ENCODE measurements at places on chromosomes 7 and 10.

- peaks cover 8% of the 10 kb centered on the region for H3K27me3 ChIP-seq
- no peak within 1 kb of the TSS for H3K27ac ChIP-seq
- peaks cover 18% of the 10 kb centered on the region for H3K4me1 ChIP-seq
- H3K36me3 ChIP-seq = no peaks in the 10 kb centered on the region
Observed at GRCh38 chr10:127906548-127907377, at the start of gene PTPRE. TSS of gene PTPRE (plus strand) at chr10:127907103. CDS start at chr10:128040882, 133,779 bp downstream.

GRCh38 chr10:75062506-75063299 lies 48.8 kb upstream of the SAMD8 start:
- H3K27ac ChIP-seq = no peak overlapping the region
- H3K4me1 ChIP-seq = peaks cover 1% of the 10 kb centered on the region
- no peak overlapping the region for H3K4me3 ChIP-seq
- no peaks in the 10 kb centered on the region for H3K36me3 ChIP-seq

- H3K4me1 ChIP-seq = no peaks in the 10 kb centered on the region
- no peaks in the 10 kb centered on the region for H3K36me3 ChIP-seq
- no peak overlapping the region for H3K4me3 ChIP-seq
- no peak for DNase-seq
- H3K27ac ChIP-seq = no peak overlapping the region
Observed at GRCh38 chr10:109592391-109592790, 330.9 kb downstream of the XPNPEP1 start.

DNA sequence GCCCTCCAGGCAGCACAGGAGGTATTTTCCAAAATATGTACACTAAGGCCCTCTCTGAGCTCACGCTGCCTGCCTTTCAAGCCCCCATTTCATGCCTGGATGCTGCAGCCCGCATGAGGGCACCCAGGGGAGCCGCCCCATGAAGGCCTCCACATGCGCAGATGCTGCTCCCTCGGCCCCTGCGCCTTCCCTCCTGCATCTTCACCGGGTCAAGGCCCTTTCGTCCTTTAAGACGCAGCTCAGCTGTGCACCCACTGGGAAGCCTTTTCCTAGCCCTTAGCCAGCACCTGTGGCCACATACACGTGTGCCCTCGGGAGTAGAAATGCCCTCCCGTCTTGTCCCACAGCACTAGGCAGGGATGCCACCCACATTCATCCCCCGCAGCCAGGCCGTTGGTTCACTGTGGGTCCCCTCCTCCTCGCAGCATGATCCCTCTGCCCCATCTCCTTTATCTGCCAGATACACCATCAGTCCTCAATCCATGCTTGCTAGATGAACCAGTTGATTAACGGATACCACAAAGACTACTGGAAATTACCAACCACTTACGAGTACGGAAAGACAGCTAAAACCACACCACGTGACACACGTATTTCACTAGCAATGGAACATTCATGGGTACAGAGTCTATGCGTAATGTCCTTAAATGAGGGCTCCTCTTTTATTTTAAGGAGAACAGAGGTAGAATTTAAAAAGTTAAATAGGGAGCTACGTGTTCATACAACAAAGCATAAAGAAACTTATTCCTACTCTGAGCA lies 278.0 kb downstream of the TNS3 start:
- H3K4me3 ChIP-seq = no peak overlapping the region
- no peaks in the 10 kb centered on the region for H3K27me3 ChIP-seq
- H3K27ac ChIP-seq = no peak overlapping the region
- H3K4me1 ChIP-seq = peaks cover 7% of the 10 kb centered on the region
- peaks cover 53% of the 10 kb centered on the region for H3K36me3 ChIP-seq

DNA sequence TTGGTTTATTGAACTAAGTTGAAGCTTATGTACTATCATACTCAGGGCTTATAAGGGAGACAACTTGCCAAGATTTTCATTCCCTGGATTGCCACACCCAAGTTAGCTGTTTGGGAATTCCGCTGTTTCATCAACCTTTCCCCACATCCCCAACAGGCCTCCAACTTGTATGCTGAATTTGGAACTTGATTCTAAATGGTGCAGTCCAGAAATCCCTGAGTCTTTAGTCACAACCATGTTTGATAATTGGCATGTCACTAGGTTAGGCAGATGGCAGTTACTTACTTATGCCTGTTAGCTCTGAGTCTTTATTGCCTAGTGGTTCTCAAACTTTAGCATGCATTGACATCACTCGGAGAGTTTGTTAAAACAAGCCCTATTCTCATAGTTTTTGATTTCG lies 135.4 kb upstream of the PRPS1L1 start:
- H3K4me3 ChIP-seq = no peak overlapping the region
- no peaks in the 10 kb centered on the region for H3K27me3 ChIP-seq
- H3K27ac ChIP-seq = no peak overlapping the region
- no peaks in the 10 kb centered on the region for H3K36me3 ChIP-seq

DNA sequence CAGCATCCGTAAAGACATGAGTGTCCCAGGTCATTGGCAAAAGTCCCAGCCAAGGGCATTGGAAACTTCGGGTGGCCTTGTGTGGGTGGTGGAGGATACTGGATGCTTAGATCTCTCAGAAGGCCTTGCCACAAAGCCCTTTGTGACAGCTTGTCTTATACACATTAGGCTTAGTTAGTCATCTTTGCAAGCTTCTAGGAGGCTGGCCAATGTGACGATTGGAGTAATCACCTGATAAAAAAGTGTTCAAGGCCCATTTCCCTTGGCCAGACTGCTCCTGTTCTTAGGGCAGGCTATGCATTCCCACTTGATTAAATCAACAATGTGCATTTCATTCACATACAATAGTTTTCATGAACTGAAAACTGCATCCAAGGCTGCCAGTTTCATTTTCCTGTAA lies 26.9 kb downstream of the NPS start:
- H3K27me3 ChIP-seq = peaks cover 27% of the 10 kb centered on the region
- no peak overlapping the region for H3K4me3 ChIP-seq
- H3K27ac ChIP-seq = no peak overlapping the region
- peaks cover 15% of the 10 kb centered on the region for H3K4me1 ChIP-seq
- H3K36me3 ChIP-seq = no peaks in the 10 kb centered on the region

DNA sequence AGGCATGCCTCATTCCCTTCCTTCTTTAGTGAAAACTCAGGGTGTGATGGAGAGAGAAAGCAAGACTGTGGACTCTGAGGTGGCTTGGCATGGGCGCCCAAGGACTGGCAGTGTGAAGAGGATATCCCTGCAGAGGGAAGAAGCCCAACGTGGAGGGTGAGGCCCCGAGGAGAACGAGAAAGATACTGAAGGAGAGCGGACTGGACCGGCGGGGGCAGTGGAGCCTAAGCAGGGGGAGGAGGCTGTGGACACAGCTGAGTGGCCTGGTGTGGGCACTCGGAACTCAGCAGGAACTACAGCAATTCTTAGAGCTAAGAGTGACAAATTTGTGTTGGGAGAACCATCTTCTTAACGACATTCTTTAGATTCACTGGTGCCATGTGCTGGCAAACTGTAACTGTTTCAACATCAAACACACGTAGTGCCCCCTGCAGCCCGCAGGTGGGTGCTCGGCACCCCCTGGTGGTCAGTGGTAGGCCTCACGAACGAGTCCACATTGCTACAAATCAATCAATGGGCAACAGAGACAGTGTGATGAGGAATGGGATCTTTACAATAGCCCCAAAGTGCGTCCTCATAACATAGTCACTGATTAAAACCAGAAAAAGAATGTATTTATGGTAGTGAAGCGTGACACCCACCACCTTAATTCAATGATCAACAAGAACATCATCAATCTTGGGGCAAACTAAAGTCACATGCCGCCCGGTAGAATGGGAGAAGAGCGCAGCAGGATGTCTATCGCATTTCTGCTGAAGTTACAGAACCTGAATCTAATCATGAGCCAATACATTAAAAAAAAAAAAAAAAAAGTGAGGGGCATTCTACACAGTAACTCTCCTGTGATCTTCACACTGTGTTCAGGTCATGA lies 2.0 kb upstream of the SFTPA1 start:
- peak; percentile 3 for DNase-seq
- peaks cover 51% of the 10 kb centered on the region for H3K27me3 ChIP-seq
- no peak overlapping the region for H3K4me3 ChIP-seq
- no peak overlapping the region for H3K27ac ChIP-seq
- peaks cover 3% of the 10 kb centered on the region for H3K4me1 ChIP-seq

- no peaks in the 10 kb centered on the region for H3K4me1 ChIP-seq
- no peaks in the 10 kb centered on the region for H3K36me3 ChIP-seq
- no peaks in the 10 kb centered on the region for H3K27me3 ChIP-seq
Observed at GRCh38 chr7:137469191-137469811, 125.8 kb upstream of the PTN start.

GRCh38 chr10:5628451-5629302 lies 37.7 kb downstream of the ASB13 start:
- peaks cover 11% of the 10 kb centered on the region for H3K4me1 ChIP-seq
- peak overlapping the region; percentile 80 for H3K4me3 ChIP-seq
- no peaks in the 10 kb centered on the region for H3K27me3 ChIP-seq
- H3K27ac ChIP-seq = no peak overlapping the region

- no peak overlapping the region for H3K4me3 ChIP-seq
- peaks cover 49% of the 10 kb centered on the region for H3K27me3 ChIP-seq
- H3K4me1 ChIP-seq = no peaks in the 10 kb centered on the region
- no peak for DNase-seq
- no peaks in the 10 kb centered on the region for H3K36me3 ChIP-seq
Observed at GRCh38 chr10:71083716-71083975, 128.7 kb upstream of the UNC5B start.

- peaks cover 41% of the 10 kb centered on the region for H3K36me3 ChIP-seq
- H3K4me1 ChIP-seq = peaks cover 7% of the 10 kb centered on the region
- H3K27ac ChIP-seq = no peak overlapping the region
- no peak overlapping the region for H3K4me3 ChIP-seq
- H3K27me3 ChIP-seq = no peaks in the 10 kb centered on the region
Observed at GRCh38 chr7:75971961-75972763, 22.2 kb downstream of the TMEM120A start.

DNA sequence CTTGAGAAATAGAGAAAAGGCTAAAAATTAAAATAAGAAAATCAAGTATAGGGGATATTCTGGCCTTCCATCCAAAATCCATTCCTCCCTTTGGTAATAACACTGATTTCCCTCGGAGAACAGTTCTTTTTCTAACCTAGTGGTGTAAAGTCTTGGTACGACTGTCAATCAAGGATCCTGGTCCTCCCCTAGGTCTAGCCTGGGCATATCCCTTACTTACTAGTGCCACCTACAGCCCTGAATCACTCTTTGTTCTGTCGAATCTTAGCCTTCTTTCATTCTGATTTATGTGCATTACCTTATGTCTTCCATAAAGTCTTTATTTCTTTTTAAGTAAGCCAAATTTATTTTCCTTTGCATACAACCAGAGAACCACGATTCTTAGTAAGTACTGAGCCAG lies 298.7 kb upstream of the LRRTM3 start:
- no peaks in the 10 kb centered on the region for H3K36me3 ChIP-seq
- DNase-seq = peak; percentile 1
- no peaks in the 10 kb centered on the region for H3K27me3 ChIP-seq
- no peaks in the 10 kb centered on the region for H3K4me1 ChIP-seq
- H3K4me3 ChIP-seq = no peak overlapping the region

- H3K27ac ChIP-seq = no peak overlapping the region
- no peak for DNase-seq
Observed at GRCh38 chr7:147510923-147511322, 1079.6 kb upstream of the C7orf33 start.

- no peak overlapping the region for H3K4me3 ChIP-seq
- H3K27me3 ChIP-seq = no peaks in the 10 kb centered on the region
- H3K27ac ChIP-seq = no peak overlapping the region
- no peak for DNase-seq
Observed at GRCh38 chr10:127428385-127428980, 120.6 kb upstream of the NPS start.

DNA sequence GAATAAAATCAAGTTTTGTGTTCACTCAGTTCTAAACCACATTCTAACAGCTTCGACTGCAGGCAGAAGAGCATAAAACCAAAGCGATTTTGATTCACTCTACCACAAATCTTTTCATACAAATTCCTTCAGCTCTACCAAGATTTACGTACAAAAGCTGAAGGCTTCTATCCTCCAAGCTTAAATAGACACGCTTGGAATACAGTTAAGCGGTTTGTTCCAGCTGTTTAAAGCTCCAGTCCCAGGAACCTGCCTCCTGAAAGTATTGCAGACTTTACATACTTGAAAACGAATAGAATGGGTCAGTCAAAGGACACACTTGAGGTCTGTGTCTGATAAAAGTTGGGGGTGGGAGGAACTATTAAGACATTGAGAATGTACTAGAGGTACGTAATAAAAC lies 102.9 kb downstream of the MPP7 start:
- H3K27ac ChIP-seq = no peak overlapping the region
- peaks cover 2% of the 10 kb centered on the region for H3K4me1 ChIP-seq
- H3K27me3 ChIP-seq = peaks cover 35% of the 10 kb centered on the region
- DNase-seq = no peak
- no peaks in the 10 kb centered on the region for H3K36me3 ChIP-seq

GRCh38 chr7:27593226-27593625 lies 69.5 kb downstream of the HIBADH start:
- H3K27me3 ChIP-seq = no peaks in the 10 kb centered on the region
- H3K4me1 ChIP-seq = no peaks in the 10 kb centered on the region
- H3K27ac ChIP-seq = no peak overlapping the region
- DNase-seq = no peak
- H3K36me3 ChIP-seq = peaks cover 8% of the 10 kb centered on the region
- no peak overlapping the region for H3K4me3 ChIP-seq

- H3K36me3 ChIP-seq = no peaks in the 10 kb centered on the region
- no peaks in the 10 kb centered on the region for H3K27me3 ChIP-seq
- H3K4me1 ChIP-seq = peaks cover 10% of the 10 kb centered on the region
- peak overlapping the region; percentile 62 for H3K4me3 ChIP-seq
- DNase-seq = no peak
- no peak overlapping the region for H3K27ac ChIP-seq
Observed at GRCh38 chr10:97336942-97337831, 2.7 kb upstream of the FRAT2 start.

- peaks cover 7% of the 10 kb centered on the region for H3K4me1 ChIP-seq
- H3K36me3 ChIP-seq = no peaks in the 10 kb centered on the region
- no peak overlapping the region for H3K27ac ChIP-seq
- H3K27me3 ChIP-seq = no peaks in the 10 kb centered on the region
- no peak overlapping the region for H3K4me3 ChIP-seq
- DNase-seq = no peak
Observed at GRCh38 chr7:138871814-138872090, 73.8 kb upstream of the ATP6V0A4 start.

- H3K36me3 ChIP-seq = peaks cover 11% of the 10 kb centered on the region
- no peak overlapping the region for H3K4me3 ChIP-seq
- no peak for DNase-seq
- H3K27me3 ChIP-seq = no peaks in the 10 kb centered on the region
Observed at GRCh38 chr7:1030444-1031070, 13.8 kb upstream of the GPR146 start.

DNA sequence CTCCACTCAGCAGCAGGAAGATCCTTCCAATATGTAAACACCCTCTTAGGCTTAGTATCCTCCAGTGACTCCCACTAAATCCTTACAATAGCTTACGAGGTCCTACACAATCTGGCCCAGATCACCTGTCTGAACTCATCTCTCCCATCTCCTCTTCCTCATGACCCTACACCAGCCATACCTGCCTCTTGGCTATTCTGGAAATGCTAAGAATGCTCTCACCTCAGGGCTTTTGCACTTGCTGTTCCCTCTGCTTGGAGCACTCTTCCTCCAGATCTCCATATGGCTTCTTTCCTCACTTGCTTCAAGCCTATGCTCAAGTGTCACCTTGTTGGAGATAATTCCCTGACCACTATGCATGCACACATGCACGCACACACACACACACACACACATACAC lies 50.8 kb upstream of the FRMD4A start:
- no peaks in the 10 kb centered on the region for H3K36me3 ChIP-seq
- peaks cover 22% of the 10 kb centered on the region for H3K4me1 ChIP-seq
- peak overlapping the region; percentile 83 for H3K27ac ChIP-seq
- no peak for DNase-seq
- no peaks in the 10 kb centered on the region for H3K27me3 ChIP-seq
- no peak overlapping the region for H3K4me3 ChIP-seq

- no peak overlapping the region for H3K27ac ChIP-seq
- peaks cover 9% of the 10 kb centered on the region for H3K4me1 ChIP-seq
- DNase-seq = no peak
- no peak overlapping the region for H3K4me3 ChIP-seq
- H3K36me3 ChIP-seq = no peaks in the 10 kb centered on the region
- H3K27me3 ChIP-seq = peaks cover 4% of the 10 kb centered on the region
Observed at GRCh38 chr10:79984851-79985250, 35.9 kb upstream of the SFTPD start.
